CD4-positive, alpha-beta memory T cell (primary cell): ENCODE measurements at places on chromosomes 2 and 18.

GRCh38 chr18:45399643-45400042 lies 215.6 kb upstream of the SLC14A2 start:
- H3K4me1 ChIP-seq: no peaks in the 10 kb centered on the region
- no peak overlapping the region for H3K27ac ChIP-seq
- H3K4me3 ChIP-seq: no peak overlapping the region

DNA sequence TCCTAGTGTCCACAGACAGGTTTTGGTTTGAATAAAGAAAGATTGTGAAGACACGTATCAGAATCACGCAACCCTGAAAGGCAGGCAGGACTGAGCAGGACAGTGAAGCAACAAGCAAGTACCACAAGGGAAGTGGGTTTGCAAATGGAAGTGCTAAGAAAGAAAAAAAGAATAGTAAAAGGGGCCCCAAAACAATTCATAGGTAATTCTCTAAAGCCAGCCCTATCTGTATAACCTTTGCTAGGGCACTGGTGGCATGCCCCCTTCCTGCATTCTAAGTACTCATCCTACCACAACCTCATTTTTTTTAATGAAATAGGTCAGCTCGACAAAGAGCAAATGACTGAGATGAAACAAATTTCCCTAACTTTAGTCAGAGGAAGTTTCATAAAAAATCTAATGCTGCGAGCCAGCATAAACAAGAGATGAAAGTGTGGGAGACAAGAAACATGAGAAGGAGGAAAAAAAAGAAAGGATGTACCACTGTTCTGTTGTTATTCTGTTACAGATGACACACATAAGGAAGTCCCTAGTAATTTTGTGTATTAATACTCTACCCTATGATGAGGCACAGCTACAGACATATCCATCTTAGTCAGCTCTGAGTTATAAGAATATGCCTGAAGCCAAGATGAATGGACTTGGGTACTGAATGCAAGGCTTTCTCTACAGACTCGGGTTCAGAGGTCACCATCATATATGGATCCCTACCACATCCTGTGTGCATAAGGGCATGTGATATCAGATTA lies 32.2 kb downstream of the IKZF2 start:
- H3K4me3 ChIP-seq: no peak overlapping the region
- peak; percentile 19 for DNase-seq
- H3K4me1 ChIP-seq: peaks cover 16% of the 10 kb centered on the region
- peak overlapping the region; percentile 31 for H3K27ac ChIP-seq
- H3K36me3 ChIP-seq: no peaks in the 10 kb centered on the region
- no peaks in the 10 kb centered on the region for H3K27me3 ChIP-seq

- no peak overlapping the region for H3K4me3 ChIP-seq
- no peak for DNase-seq
- H3K4me1 ChIP-seq: no peaks in the 10 kb centered on the region
- H3K36me3 ChIP-seq: no peaks in the 10 kb centered on the region
- H3K27ac ChIP-seq: no peak overlapping the region
Observed at GRCh38 chr2:240788482-240788881, 31.5 kb downstream of the KIF1A start.

- H3K27ac ChIP-seq: no peak overlapping the region
- no peaks in the 10 kb centered on the region for H3K4me1 ChIP-seq
- H3K36me3 ChIP-seq: no peaks in the 10 kb centered on the region
- no peak overlapping the region for H3K4me3 ChIP-seq
- no peaks in the 10 kb centered on the region for H3K27me3 ChIP-seq
Observed at GRCh38 chr2:204177251-204177976, 240.9 kb downstream of the ICOS start.

GRCh38 chr2:8684540-8684877 lies 2.7 kb downstream of the ID2 start:
- DNase-seq: peak; percentile 73
- H3K4me1 ChIP-seq: peaks cover 24% of the 10 kb centered on the region
- H3K36me3 ChIP-seq: no peaks in the 10 kb centered on the region

- H3K27ac ChIP-seq: no peak overlapping the region
- no peaks in the 10 kb centered on the region for H3K36me3 ChIP-seq
- no peak for DNase-seq
- H3K4me3 ChIP-seq: no peak overlapping the region
- H3K4me1 ChIP-seq: no peaks in the 10 kb centered on the region
- H3K27me3 ChIP-seq: no peaks in the 10 kb centered on the region
Observed at GRCh38 chr2:233800208-233800607, 22.1 kb downstream of the MROH2A start.

GRCh38 chr2:236790963-236791362 lies 221.3 kb downstream of the ACKR3 start:
- H3K4me1 ChIP-seq: no peaks in the 10 kb centered on the region
- no peak overlapping the region for H3K4me3 ChIP-seq
- no peak for DNase-seq
- no peaks in the 10 kb centered on the region for H3K27me3 ChIP-seq
- H3K27ac ChIP-seq: no peak overlapping the region
- no peaks in the 10 kb centered on the region for H3K36me3 ChIP-seq

DNA sequence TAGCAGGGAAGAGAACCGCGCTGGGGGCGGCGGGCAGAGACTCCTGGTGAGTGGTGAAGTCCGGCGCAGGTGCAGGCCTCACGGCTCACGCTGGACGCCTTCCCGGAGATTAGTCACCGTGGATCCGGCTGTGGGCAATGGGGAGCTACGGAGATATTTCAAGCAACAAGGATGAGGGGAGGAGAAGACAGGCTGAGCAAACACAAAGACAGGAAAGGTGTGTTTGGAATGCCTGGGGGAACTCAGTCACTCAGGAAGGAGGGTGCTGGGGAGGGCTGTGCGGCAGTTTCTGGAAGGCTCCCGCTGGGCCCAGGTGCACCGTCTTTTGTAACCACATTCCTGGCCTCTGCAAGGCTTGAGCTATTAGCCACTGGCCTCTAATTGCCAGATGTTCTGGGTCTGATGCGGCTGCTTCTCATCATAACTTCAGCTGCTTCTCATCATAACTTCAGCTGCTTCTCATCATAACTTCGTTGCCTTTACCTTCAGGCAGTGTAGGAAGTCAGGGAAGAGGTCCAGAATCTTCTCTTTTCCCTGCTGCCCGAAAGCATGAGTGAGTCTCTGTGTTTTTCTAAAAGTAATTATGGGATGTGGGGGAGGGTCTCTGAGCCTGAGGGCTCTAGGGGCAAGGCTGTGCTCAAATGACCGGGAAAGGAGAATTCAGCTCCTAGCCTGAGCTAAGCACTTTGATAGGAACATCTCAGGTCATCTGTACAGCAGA lies 118.9 kb downstream of the PXDN start:
- DNase-seq: no peak
- H3K27me3 ChIP-seq: no peaks in the 10 kb centered on the region
- H3K27ac ChIP-seq: no peak overlapping the region
- no peak overlapping the region for H3K4me3 ChIP-seq
- H3K4me1 ChIP-seq: no peaks in the 10 kb centered on the region

DNA sequence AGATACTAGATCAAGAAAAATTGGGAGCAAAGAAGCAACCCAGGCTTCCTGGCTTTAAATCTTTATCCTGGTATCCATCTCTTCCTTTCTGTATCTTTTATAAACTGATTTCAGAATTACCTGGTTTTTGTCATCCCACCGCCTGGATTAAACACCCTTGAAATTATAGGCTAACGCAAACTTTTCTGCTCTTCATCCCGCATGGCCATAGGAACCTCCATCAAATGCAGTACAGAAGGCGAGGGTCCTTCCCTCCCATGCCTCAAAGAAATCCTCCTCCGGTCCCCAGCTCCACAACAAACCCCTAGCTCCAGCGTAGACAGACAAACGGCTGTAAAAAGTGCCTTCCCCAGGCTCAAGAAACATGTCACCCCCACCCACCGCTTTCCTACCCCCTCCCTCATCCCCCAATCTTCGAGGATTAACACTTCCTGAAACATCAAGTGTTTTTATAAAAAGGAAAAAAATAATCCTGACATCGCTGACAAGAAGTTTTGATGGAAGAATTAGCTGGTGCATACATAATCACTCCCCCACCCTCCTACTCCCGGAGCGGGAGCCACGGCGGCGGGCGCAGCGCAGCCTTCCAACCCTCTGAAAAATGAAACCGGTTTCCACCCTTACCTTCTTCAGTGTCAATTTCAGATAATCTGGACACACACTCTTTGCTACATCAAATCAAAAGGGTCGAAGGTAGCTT lies 7.6 kb downstream of the DLX1 start:
- peaks cover 97% of the 10 kb centered on the region for H3K27me3 ChIP-seq
- DNase-seq: no peak
- no peaks in the 10 kb centered on the region for H3K36me3 ChIP-seq
- no peak overlapping the region for H3K4me3 ChIP-seq

- H3K4me1 ChIP-seq: peaks cover 8% of the 10 kb centered on the region
- H3K36me3 ChIP-seq: no peaks in the 10 kb centered on the region
- peak; percentile 75 for DNase-seq
- H3K27me3 ChIP-seq: no peaks in the 10 kb centered on the region
- no peak overlapping the region for H3K27ac ChIP-seq
Observed at GRCh38 chr2:27703638-27704341, 40.1 kb downstream of the SLC4A1AP start.

DNA sequence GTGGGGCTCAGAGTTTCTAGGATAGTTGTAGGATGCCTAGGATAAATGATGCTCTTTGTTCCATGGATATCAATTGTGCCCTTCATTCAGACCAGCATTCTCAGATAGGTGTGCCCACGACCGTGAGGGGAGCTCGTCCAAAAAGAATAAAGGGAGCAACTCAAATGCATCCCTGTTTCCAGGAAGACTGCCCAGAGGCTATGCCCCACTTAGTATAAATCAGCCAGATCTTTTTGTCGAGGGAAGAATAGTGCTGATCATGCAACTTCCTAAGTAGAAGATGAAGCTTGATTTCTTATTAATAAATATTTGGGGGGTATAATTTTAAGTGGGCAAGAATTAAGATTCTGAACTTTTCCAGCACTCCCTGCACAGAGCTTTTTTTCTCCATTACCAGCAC lies 450.2 kb downstream of the ARHGAP15 start:
- no peak overlapping the region for H3K4me3 ChIP-seq
- H3K4me1 ChIP-seq: peaks cover 8% of the 10 kb centered on the region
- no peak overlapping the region for H3K27ac ChIP-seq
- no peak for DNase-seq

DNA sequence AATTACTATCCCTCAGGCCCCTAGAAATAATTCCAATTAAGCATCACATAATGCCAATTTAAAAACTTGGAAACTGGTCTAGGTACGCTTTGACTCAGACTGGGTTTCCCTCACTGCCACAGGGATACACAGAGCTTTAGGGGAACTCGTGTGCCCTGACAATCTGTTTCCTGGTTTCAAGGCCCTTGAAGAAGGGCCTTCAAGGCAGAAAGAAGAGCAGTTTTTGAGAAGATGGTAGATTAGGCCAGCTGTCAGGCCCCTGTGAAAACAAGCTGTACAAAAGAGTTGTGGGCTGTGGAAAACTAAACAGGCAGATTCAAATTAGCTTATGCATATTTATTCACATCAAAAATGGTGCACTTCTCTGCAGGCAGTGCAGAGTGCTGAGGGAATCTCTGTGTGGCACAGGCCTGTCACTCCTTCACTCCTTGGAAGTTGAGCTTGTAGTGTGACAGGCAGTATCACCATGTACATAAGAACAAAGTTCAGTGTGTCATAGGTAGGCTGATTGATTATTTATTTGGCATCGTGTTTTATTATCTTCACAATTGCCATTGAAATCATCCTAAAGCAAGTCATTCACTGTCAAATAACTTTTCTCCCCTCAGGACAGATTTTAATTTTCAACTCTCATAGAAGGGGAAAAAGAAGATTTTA lies 614.4 kb upstream of the GYPC start:
- H3K27me3 ChIP-seq: no peaks in the 10 kb centered on the region
- no peak overlapping the region for H3K4me3 ChIP-seq
- no peaks in the 10 kb centered on the region for H3K36me3 ChIP-seq
- H3K27ac ChIP-seq: no peak overlapping the region
- H3K4me1 ChIP-seq: no peaks in the 10 kb centered on the region

DNA sequence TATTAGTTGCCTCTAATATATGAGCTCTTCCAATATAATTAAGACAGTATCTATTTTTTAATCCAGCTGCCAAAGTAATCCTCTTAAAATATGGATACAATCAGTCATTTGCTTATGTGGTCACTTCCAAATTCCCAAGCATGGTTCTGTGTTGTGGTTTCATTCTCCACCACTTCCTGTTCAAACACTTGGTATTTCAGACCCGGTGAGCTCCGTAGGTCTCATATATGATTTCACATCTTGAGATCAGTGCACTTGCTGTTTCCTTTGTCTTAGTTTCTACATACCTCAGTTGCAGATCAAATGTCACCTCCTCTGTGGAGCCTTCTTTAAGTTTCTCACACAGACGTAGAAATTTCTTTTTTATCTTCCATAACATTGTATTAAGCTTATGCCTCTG lies 254.2 kb downstream of the KCNS3 start:
- H3K27ac ChIP-seq: no peak overlapping the region
- no peak for DNase-seq
- no peaks in the 10 kb centered on the region for H3K27me3 ChIP-seq
- H3K4me3 ChIP-seq: no peak overlapping the region

GRCh38 chr2:71829008-71829407 lies 318.7 kb downstream of the CYP26B1 start:
- no peak overlapping the region for H3K4me3 ChIP-seq
- H3K27ac ChIP-seq: no peak overlapping the region
- DNase-seq: no peak
- no peaks in the 10 kb centered on the region for H3K4me1 ChIP-seq
- no peaks in the 10 kb centered on the region for H3K36me3 ChIP-seq

DNA sequence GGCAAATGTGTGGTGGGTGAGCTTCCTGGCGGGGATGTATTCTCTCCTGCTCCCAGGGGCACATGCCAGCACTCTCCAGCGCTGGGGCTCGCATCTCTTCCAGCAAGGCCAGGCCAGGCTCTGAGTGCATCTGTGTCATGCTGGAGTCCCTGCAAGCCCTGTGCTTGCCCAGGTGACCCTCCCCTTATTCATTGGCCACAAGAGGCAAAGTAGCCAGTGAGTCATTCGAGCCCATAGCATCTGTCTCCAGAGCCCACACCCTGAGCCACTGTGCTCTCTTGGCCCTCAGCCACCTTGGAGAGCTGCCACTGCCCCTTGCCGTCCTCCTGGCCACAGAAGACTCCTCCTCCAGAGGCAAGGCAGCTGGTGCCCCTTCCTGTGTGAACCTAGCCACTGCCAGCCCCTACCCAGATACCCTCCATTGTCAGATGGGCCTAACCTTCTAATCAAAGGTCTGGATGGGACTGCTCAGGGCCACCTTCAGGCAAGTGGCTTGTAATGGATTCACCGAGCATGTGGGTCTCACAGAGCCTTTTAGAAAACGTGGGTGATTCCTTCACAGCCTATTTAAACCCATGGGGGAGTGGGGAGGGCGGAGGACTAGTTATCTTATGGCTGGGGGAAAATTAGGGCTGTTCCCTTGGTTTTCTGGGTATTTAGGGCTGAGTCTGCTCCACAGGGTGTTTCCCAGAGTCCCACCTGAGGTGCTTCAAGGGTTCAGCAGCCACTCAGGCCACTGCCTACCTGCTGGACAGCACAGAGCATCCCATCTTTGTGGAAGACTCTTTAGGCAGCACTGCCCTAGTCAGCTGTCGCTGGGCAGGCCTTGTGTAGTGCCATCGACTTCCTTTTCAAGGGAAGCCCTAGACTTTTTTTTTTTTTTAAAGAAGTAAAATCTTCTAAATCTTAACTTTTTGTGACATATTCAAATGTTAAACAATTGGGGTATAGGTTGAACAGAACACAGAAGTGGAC lies 137.4 kb downstream of the ACOXL start:
- no peaks in the 10 kb centered on the region for H3K36me3 ChIP-seq
- peaks cover 13% of the 10 kb centered on the region for H3K4me1 ChIP-seq
- H3K4me3 ChIP-seq: no peak overlapping the region
- no peak overlapping the region for H3K27ac ChIP-seq
- no peak for DNase-seq
- H3K27me3 ChIP-seq: no peaks in the 10 kb centered on the region

- H3K27ac ChIP-seq: peak overlapping the region; percentile 19
- H3K4me1 ChIP-seq: peaks cover 81% of the 10 kb centered on the region
- H3K36me3 ChIP-seq: peaks cover 70% of the 10 kb centered on the region
- no peak overlapping the region for H3K4me3 ChIP-seq
- DNase-seq: no peak
Observed at GRCh38 chr2:196144513-196145126, 26.8 kb downstream of the STK17B start.
